ENCODE measurements at places on chromosomes 6 and 20. TPM values are rescaled to one million over a fixed set of nuclear protein-coding genes. Genes with fewer than 3 reads are reported as not detected.

- no peak for DNase-seq
Observed at GRCh38 chr6:69044534-69044933, 409.5 kb downstream of the ADGRB3 start.

Gene SALL4
- total RNA-seq: 0.41 TPM

DNA sequence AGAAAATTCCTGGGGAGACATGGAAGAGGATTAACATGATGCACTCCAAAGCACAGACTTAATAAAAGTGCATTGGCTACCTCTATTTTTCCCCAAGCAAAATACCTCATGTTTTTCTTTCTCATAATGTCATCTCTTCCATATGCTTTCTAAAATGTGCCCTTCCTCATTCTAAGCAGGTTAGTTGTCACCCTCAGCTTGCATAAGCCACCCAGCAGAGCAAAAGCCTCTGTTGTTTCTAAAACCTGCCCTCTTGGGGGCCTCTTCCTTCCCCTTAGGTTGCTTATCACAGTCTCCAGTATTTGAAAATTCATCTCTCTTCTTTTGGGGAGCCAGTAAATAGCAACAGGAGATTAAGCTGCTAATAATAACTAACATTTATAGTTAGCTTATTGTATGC lies 183.6 kb upstream of the FLRT3 start:
- no peak for DNase-seq

Gene HNF4A
- total RNA-seq: not detected

Gene DDX39B
- total RNA-seq: 318 TPM

Gene SLC22A2
- 0.82 TPM for total RNA-seq

DNA sequence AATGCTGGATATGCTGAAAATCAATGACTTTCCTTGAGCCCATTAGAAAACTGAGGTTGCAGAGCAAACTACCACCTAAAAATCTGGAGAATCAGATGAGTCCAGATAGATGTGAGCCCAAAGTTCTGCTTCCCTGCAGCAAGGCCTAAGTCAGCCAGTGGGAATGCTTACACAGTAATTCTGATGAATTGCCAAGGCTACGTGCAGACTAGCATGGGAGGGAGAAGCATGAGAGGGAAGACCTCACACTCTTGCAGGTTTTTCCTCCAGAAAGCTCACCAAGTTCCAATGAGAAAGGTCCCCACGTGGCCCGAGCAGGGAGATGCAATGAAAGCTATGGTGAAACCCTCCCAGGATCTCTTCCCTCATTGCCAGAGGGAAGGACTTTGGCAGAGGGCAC lies 104.8 kb upstream of the SIRPA start:
- DNase-seq: no peak

Gene SAMD10
- 5.7 TPM for total RNA-seq

- no peak for DNase-seq
Observed at GRCh38 chr20:57868310-57868709, 158.5 kb upstream of the PMEPA1 start.

Gene OVOL2
- 0.41 TPM for total RNA-seq

Gene MACROD2
- total RNA-seq: 47.7 TPM

GRCh38 chr6:112752305-112752704 lies 405.2 kb downstream of the RFPL4B start:
- DNase-seq: no peak

DNA sequence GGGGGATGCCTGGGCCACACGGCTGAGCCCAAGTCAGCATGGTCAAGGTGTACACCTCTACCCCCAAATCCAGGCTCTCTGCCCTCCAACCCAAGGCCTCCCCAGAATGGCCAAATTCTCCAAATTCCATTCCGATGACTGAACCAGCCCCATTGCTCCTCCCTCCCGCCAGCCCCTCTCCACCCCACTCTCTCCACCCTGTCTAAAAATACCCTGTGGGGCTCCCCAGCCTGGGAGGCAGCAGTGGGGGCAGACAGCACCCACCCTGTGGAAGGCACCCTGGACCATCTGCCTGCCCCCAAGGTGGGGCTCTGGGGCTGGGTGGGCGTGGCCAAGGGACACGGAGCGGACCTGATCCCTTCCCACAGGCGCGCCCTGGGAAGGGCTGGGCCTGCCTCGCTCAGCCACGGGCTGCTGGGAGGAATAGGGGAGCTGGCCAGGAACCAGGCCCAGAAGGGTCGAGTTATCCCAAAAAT lies 11.4 kb downstream of the TEAD3 start:
- DNase-seq: no peak

- DNase-seq: no peak
Observed at GRCh38 chr6:46281110-46281509, 110.3 kb upstream of the ENPP5 start.

- DNase-seq: no peak
Observed at GRCh38 chr6:150231525-150231850, 88.6 kb downstream of the PPP1R14C start.

Gene MYL9
- 0.41 TPM for total RNA-seq

Gene PTCHD4
- 28.1 TPM for total RNA-seq

Gene VPS52
- total RNA-seq: 24.9 TPM

Data from frontal cortex (tissue), 4 donors.